ENCODE measurements at places on chromosomes 1 and 21.
A peak's percentile ranks its signal among the peaks of the same experiment; 100 is the strongest.

GRCh38 chr1:228555074-228555994, 68.2 kb downstream of the RNF187 start:
- DNase-seq, result peak; percentile 6

DNA sequence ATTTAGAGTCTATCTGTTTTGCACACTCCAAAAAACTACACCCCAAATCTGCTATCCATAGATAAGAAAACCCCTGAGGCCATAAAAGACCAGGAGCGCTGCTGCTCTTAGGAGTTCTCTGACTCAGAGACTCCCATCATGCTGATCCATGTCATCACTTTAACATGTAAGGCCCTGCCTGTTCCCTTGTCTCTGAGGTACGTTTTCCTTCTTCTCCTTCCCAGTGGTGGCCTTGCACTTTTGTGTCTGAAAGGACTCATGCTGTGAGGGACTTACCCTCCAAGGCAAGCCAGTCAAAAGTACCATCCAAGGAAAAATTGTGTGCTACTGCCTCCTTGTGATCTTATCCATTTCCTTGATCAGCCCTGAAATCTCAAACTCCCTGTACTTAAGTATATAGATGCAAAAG, 427.4 kb upstream of the NCAM2 start:
- DNase-seq, result no peak

- DNase-seq, result no peak
Measured at GRCh38 chr1:13917607-13918006, 217.6 kb downstream of the PRDM2 start.

DNA sequence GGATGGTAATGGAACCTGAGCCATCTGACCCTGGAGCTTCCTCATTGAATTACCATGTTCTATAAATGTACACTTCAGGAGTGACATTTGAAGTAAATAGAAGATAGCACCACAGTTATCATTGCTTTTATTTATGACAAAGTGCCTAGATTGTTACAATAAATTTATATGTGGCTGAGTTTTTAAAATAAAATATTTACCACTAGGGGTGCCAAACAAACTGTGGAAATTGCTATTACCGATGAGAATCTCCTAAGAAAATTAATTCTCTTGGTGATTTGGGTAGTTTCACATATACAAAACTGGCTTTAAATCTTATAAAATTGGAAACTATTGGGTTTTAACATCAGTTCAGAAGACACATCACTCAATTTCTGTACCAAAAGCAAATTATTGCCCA, 1.4 kb upstream of the TNR start:
- no peak for DNase-seq

GRCh38 chr1:187270256-187270655, 441.5 kb downstream of the PLA2G4A start:
- no peak for DNase-seq

GRCh38 chr1:223745731-223746130, 33.4 kb downstream of the CAPN2 start:
- no peak for DNase-seq

GRCh38 chr1:162297208-162297607, 79.4 kb downstream of the SPATA46 start:
- DNase-seq, result no peak

Data from stimulated activated CD4-positive, alpha-beta T cell treated with anti-CD3 and anti-CD28 coated beads, Interleukin-2, amount 100 ng/mL, for 48 hours (primary cell).